ENCODE measurements at places on chromosomes 4 and X. TPM values are rescaled to one million over a fixed set of nuclear protein-coding genes. Genes with fewer than 3 reads are reported as not detected.

The MSANTD1 gene
- total RNA-seq, result 1.00 TPM

The UGT2B11 gene
- total RNA-seq, result not detected

The NXF3 gene
- total RNA-seq, result 1.5 TPM

The FATE1 gene
- total RNA-seq, result not detected

The DMRTC1 gene
- not detected for total RNA-seq

The NOCT gene
- 3.1 TPM for total RNA-seq

The ARR3 gene
- total RNA-seq, result not detected

GRCh38 chrX:150627957-150628356 is 59.5 kb downstream of the MTM1 start:
- H3K27me3 ChIP-seq, result no peaks in the 10 kb centered on the region
- H3K4me1 ChIP-seq, result no peaks in the 10 kb centered on the region
- no peaks in the 10 kb centered on the region for H3K36me3 ChIP-seq
- no peak for DNase-seq
- no peak overlapping the region for H3K4me3 ChIP-seq

DNA sequence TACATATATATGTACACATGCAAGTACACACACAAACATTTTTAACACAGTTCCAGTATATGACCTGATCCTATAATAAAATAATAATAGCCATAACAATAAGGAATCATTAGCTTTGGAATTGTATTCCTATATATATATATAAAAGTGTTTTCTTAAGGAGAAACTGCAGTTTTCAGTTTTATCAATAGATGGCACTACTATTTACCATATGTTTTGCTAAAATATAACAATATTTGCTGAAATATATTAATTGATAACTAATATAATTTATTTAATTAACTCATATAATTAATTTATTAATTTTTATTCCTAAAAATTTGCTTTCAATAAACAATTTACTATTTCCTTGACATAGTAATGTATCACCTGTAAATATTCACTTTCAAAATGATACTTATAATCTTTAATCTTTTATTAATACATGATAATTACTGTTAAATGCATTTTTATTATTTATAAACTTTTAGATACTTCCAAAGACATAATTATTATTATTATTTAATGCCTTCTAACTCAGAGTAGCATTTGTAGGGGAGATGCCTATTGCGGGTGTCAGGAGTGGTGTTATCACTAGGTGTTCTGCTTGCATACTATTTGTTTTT is 599.5 kb downstream of the FSTL5 start:
- H3K4me3 ChIP-seq, result no peak overlapping the region
- no peak for DNase-seq
- no peak overlapping the region for H3K27ac ChIP-seq
- no peaks in the 10 kb centered on the region for H3K27me3 ChIP-seq

DNA sequence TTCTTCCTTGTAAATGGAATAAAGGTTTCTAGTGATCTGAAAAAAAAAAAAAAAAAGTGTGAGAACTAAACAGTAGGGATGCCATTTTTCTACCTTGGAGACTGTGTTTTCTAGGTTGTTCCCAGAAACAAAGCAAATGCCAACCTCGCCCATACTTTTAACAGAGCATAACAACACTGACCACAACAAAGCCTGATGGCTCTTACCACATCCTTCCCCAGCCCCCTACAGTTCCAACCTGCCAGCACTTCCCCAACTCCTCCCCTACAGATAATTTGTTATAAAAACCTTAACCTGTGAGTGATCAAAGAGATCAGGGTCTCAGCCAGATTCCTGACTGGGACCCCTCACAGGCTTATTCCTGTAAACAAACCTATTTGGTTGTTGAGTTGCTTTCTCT is 940.0 kb downstream of the SH3BGRL start:
- H3K36me3 ChIP-seq, result no peaks in the 10 kb centered on the region
- H3K27ac ChIP-seq, result no peak overlapping the region
- no peak for DNase-seq
- no peak overlapping the region for H3K4me3 ChIP-seq
- no peaks in the 10 kb centered on the region for H3K4me1 ChIP-seq

DNA sequence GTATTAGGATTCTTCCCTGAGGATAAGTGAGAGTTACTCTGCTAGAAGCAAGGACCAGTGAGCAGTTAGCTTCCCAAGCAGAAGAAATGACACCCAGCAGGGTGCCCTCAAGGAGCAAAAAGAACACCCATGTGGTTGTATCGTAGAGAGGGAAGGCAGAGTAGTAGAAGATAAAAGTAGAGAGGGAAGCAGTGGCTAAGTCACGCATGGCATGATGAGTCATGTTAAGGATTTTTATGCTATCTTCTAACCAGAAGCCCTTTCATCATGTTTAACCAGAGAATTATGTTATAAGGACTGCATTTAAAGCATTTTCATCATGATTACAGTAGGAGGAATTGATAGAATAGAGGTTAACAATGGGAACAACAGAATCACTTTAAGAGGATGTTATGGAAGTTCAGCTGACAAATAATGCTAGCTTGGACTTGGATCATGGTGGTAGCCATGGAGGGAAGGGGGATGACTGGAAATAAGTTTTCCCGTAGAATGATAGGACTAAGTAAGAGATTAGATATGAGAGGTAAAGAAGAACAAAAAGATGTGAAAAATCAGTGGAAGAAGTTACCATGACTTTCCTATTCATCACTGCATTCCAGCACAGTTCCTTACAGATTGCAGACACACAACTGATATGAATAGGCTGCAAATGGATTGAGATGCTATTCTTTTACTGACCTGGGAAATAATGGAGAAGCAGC is 383.5 kb upstream of the INTU start:
- H3K27me3 ChIP-seq, result no peaks in the 10 kb centered on the region
- DNase-seq, result no peak
- H3K4me3 ChIP-seq, result no peak overlapping the region
- H3K27ac ChIP-seq, result no peak overlapping the region
- no peaks in the 10 kb centered on the region for H3K36me3 ChIP-seq

GRCh38 chr4:159722052-159722451 is 619.2 kb downstream of the RAPGEF2 start:
- H3K4me1 ChIP-seq, result no peaks in the 10 kb centered on the region
- H3K27me3 ChIP-seq, result no peaks in the 10 kb centered on the region
- no peak overlapping the region for H3K4me3 ChIP-seq
- no peak for DNase-seq
- no peak overlapping the region for H3K27ac ChIP-seq
- no peaks in the 10 kb centered on the region for H3K36me3 ChIP-seq

DNA sequence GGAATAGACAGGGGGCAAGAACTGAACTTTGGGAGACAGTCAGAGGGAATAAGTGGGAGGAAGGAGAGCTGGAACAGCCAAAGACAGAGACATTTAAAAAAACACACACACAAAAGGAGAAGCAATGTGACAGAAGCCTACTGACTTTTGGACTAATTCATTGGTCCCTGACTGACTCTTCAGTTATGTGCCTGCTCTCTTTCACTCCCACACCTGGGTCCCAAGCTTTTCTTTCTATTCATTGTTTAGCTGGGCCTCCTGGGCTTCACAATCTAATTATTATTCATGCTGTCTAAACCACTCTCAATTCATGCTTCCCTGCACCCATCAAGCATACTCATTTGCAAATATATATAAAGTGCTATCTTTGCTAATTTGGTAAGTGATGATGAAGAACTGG is 139.2 kb upstream of the IRS4 start:
- H3K36me3 ChIP-seq, result no peaks in the 10 kb centered on the region
- no peak for DNase-seq
- H3K4me3 ChIP-seq, result no peak overlapping the region
- H3K4me1 ChIP-seq, result no peaks in the 10 kb centered on the region

DNA sequence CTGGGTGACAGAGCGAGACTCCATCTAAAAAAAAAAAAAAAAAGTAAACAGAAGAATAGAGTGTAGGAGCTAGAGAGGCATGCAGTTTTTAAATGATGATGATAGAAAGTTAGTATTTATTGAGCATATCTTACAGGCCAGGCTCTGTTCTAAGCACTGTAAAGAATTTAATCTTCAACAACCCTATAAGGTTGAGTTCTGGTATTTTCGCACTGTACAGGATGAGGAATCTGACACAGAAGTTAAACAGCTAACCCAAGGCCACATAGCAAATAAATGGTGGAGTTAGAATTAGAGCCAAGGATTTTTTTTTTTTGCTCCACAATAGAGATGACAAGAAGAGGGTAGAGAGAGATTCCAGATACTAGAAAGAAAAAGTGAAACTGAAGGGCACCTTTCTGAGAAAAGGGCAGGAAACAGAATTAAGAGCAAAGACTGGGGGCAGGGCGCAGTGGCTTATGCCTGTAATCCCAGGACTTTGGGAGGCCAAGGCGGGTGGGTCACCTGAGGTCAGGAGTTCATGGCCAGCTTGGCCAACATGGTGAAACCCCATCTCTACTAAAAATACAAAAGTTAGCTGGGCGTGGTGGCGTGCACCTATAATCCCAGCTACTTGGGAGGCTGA is 56.1 kb downstream of the KLHL5 start:
- H3K27ac ChIP-seq, result no peak overlapping the region
- H3K4me1 ChIP-seq, result no peaks in the 10 kb centered on the region
- H3K27me3 ChIP-seq, result no peaks in the 10 kb centered on the region
- H3K36me3 ChIP-seq, result no peaks in the 10 kb centered on the region

- no peaks in the 10 kb centered on the region for H3K27me3 ChIP-seq
- H3K4me3 ChIP-seq, result no peak overlapping the region
- no peaks in the 10 kb centered on the region for H3K4me1 ChIP-seq
- H3K27ac ChIP-seq, result no peak overlapping the region
- H3K36me3 ChIP-seq, result no peaks in the 10 kb centered on the region
Observed at GRCh38 chrX:108224218-108224617, 132.6 kb downstream of the ATG4A start.

GRCh38 chrX:139972113-139972512 is 6.8 kb upstream of the CXorf66 start:
- DNase-seq, result no peak
- no peaks in the 10 kb centered on the region for H3K4me1 ChIP-seq
- H3K4me3 ChIP-seq, result no peak overlapping the region
- no peaks in the 10 kb centered on the region for H3K27me3 ChIP-seq

DNA sequence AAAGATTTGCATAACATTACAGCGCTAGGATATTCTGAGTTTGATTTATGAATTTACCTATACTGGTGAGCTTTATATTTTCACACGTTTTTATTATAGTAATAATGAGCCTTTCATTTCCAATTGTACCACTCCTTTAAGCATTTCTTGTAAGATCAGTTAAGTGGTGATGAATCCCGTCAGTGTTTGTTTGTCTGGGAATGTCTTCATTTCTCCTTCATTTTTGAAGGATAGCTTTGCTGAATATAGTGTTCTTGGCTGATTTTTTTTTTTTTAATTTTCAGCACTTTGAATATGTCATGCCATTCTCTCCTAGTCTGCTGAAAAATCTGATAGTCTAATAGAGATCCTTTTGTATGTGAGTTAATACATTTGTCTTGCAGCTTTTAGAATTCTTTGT is 70.1 kb downstream of the IL15 start:
- DNase-seq, result no peak
- H3K4me1 ChIP-seq, result no peaks in the 10 kb centered on the region
- H3K27me3 ChIP-seq, result no peaks in the 10 kb centered on the region
- H3K27ac ChIP-seq, result no peak overlapping the region

DNA sequence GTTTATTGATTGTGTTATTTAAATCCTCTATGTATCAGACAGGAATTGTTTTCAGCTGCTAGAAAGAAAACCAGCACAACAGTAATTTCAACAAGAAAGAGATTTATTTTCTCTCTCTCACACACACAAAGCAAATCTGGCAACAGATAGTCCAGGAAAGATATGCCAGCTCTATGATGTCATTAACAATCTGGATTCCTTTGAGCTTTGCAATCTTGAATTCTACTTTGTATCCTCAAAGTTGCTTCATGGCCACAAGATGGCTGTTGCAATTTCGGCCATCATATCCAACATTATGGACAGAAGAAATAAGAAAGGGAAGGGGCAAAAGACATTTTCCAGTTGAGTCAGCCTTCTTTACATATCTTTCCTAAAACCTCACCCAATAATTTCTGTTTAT is 19.8 kb upstream of the FMR1 start:
- H3K36me3 ChIP-seq, result no peaks in the 10 kb centered on the region
- H3K4me3 ChIP-seq, result no peak overlapping the region
- H3K27me3 ChIP-seq, result no peaks in the 10 kb centered on the region
- H3K4me1 ChIP-seq, result no peaks in the 10 kb centered on the region

DNA sequence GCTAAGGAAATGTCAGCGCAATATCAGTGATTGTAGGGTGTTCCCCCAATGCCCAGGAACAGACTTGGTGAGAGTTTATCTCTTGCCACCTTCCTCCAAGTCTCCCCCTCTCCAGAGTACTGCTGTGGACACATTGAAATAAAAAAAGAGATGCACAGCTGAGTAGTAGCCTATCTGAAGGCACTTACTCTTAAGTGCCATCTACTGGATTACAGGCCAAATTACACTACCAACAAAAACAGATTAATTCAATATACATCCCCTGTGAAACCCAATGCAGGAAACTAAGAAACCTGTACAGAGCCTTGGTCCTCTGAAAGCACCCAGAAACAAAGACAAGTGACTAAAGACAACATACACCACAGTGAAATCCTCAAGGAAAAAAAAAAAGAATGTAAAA is 460.3 kb downstream of the ZIC3 start:
- H3K36me3 ChIP-seq, result no peaks in the 10 kb centered on the region
- no peaks in the 10 kb centered on the region for H3K4me1 ChIP-seq
- H3K4me3 ChIP-seq, result no peak overlapping the region
- DNase-seq, result no peak

DNA sequence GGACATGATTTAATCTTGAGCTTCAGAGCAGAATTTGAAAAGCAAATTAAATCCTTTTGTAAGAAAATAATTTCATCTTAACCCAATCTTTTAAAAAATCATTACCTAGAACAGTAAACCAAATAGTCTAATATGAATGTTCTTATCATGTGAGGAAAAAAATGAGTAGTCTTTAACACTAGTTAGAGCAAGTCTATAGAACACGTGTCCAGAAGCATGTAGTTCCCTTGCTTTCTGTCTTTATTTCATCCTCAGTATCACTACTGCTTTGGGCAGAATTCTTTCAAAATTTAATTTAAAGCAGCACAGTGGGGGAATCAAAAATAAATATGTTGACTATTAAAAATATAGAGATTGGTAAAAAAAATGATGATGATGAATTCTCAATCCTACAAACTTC is 2.1 kb downstream of the RBM47 start:
- DNase-seq, result no peak
- peak overlapping the region; percentile 8 for H3K27ac ChIP-seq
- H3K4me1 ChIP-seq, result peaks cover 10% of the 10 kb centered on the region
- H3K36me3 ChIP-seq, result no peaks in the 10 kb centered on the region
- H3K27me3 ChIP-seq, result no peaks in the 10 kb centered on the region

GRCh38 chr4:34293459-34293858 is 1950.9 kb downstream of the ARAP2 start:
- no peak overlapping the region for H3K27ac ChIP-seq
- no peak for DNase-seq
- no peaks in the 10 kb centered on the region for H3K27me3 ChIP-seq
- no peaks in the 10 kb centered on the region for H3K36me3 ChIP-seq

- DNase-seq, result no peak
- no peaks in the 10 kb centered on the region for H3K36me3 ChIP-seq
- H3K4me1 ChIP-seq, result no peaks in the 10 kb centered on the region
- H3K4me3 ChIP-seq, result no peak overlapping the region
- no peak overlapping the region for H3K27ac ChIP-seq
Observed at GRCh38 chrX:69551421-69552009, 47.4 kb downstream of the NALF2 start.

- peak; percentile 60 for DNase-seq
- H3K36me3 ChIP-seq, result no peaks in the 10 kb centered on the region
- H3K4me1 ChIP-seq, result no peaks in the 10 kb centered on the region
- H3K4me3 ChIP-seq, result no peak overlapping the region
Observed at GRCh38 chr4:153022241-153022715, 86.2 kb downstream of the FHDC1 start.

- no peak overlapping the region for H3K27ac ChIP-seq
- no peaks in the 10 kb centered on the region for H3K27me3 ChIP-seq
- no peak overlapping the region for H3K4me3 ChIP-seq
- DNase-seq, result no peak
Observed at GRCh38 chr4:145528601-145529000, 46.9 kb downstream of the SMAD1 start.

- no peaks in the 10 kb centered on the region for H3K4me1 ChIP-seq
- no peaks in the 10 kb centered on the region for H3K27me3 ChIP-seq
- H3K4me3 ChIP-seq, result no peak overlapping the region
Observed at GRCh38 chr4:58936436-58936835, 1826.3 kb upstream of the IGFBP7 start.

Measured in upper lobe of left lung (tissue), 6 donors.